ENCODE measurements at places on chromosomes 12 and 14.

DNA sequence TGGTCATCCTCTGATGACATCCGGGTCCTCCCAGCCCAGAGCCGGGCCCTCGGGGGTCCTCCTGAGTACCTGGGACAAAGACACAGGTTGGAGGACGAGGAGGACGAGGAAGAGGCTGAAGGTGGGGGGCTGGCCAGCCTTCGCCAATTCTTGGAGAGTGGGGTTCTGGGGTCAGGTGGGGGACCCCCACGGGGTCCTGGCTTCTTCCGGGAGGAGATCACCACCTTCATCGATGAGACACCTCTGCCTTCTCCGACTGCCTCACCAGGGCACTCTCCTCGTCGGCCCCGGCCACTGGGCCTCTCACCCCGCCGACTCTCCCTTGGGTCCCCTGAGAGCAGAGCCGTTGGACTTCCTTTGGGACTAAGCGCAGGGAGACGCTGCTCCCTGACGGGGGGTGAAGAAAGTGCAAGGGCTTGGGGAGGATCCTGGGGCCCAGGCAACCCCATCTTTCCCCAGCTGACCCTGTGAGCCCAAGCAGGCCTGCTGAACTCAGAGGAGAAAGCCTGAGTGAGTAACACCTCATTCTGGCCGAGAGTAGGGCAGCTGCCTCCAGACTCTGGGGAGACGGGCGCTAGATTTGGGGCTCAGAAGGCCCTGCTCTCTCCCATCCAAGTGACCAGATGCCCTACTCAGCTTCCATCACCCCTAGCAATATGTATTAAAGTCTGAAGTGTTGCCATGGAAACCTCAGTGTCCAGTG, 1.3 kb upstream of the P3H3 start:
- DNase-seq: no peak

DNA sequence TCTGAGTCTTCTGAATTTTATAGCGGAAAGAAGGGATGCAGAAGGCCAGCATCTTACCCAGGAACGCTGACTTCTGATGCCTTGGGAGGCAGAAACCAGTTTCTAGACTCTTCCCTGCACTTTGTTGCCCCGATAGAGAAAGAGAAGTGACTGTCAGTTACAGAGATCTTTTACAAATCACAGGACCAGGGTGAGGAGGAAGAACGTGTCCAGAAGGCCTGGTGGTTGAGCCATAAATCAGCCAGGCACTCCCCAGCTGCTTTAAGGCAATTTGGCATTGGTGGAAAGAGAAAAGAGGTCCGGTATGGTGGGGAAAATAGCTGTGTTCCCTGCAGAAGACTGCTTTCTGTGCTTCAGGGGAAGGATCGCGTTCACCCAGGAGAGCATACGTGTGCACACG, 88.7 kb upstream of the KCNA1 start:
- no peak for DNase-seq

DNA sequence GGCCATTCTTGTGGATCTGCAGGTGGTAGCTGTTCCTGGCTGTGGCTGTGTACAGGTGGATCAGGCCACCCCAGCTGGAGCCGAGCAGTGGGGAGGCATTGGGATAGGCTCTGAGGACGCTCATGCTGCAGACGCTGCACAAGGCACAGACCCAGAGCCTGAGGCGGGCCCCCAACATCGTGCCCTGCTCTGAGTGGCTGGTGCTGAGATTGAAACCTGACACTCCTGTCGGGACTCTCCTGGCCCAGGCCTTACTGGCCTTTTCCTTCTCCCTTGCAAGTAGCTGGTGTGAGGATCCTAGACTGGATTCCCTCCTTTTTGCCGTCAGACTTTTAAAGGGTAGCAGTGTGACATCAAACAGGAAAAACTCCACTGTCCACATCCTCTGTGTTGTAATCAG, at the start of gene FGF23:
FGF23 (minus strand) TSS at position 308 of the 400 bp plus-strand sequence; CDS start at position 178, 130 bp downstream.
- no peak for DNase-seq

- no peak for DNase-seq
Measured at GRCh38 chr12:3632754-3633153, 120.2 kb downstream of the CRACR2A start.

GRCh38 chr12:31008241-31008761, 65.4 kb upstream of the DDX11 start:
- DNase-seq: no peak

DNA sequence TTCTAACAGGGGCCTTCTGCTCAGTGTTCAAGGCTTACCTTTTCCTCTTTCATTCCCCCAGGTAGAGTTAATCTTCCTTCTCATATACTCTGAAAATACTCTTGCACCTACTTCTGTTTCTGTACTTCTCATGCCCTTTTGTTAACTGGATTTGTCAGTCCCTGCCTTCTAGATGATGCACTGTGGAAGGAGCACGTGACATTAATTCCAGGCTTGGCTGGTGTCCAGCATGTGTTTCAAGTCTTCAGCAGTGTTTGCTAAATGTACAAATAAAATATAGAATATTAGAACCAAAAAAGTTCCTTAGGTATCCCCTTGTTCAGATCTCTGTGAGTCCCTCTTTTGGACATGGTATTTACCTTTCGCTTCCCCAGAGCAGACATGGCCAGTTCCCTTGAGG, 27.9 kb upstream of the EVL start:
- no peak for DNase-seq

DNA sequence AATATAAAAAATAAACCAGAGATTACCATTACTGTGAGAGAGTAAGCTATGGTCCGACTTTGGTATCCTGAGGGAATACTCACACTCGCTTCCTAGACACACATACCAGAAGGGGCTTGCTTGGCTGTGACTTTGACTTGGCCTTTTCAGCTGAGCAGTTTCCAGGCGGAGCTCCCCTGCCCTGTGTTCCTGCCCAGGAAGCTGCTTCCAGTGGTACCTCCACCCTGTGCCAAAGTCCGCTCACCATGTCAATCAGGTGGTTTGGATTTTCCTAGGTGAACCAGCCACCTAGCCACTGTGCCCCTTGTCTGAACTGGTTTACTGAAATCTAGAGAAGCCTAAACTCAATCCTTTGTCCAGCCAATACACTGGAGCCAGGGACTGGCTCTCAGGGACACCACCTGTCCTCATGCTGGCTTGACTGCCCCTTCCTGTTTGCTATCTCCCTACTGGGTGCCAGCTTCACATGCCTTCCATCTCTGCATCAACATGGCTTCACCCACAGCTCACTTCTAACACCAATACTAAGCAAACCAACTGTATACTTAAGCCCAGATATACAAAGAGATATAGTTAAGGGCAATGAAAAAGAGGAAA, 28.6 kb downstream of the MAX start:
- DNase-seq: no peak

- no peak for DNase-seq
Measured at GRCh38 chr12:111819191-111820158, 22.6 kb upstream of the MAPKAPK5 start.

GRCh38 chr12:68789144-68789878, 18.7 kb upstream of the MDM2 start:
- no peak for DNase-seq

DNA sequence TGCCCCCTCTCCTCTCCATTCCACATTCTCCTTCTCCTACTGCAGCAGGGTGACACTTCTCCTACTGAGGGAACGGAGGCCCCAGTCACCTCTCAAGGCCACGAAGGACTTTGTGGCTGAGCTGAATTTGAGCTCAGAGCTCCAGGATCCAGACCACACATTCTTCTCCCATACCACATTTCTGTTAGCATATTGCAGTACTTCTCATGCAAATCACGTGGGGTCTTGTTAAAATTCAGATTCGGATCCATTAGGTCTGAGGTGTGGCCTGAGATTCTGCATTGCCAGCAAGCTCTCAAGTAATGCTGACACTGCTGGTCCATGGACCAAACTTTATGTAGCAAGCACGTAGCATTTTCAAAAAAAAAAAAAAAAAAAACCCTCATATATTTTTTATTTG, 9.6 kb upstream of the IFI27L2 start:
- no peak for DNase-seq

DNA sequence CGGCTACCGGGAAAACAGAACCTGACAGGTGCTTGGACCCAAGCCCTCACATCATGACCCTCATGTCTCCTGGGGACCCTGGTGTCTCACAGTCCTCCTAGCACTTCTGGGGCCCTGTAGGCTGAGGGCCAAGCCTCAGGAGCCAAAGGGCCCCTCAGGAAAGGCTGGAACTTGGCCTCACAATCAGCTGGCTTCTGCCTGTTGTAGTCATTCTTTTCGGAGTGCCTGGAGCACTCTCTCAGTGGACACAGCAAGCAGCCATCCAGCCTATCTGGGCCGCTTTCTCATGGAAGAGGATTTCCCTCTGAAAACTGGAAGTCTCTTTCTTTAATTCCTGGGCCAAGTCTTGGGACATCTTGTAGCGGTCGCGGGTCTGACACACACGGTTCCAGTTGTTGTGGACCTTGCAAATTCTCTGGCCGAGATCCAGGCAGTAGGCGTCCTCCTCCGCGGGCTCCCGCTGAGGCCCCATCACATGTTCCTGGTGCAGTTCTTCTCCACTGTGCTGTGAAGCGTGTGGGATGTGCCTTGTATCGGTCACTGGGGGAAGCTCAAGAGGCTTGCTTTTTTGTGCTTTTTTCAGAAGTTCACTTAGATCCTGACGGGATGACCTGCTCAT, 169.3 kb downstream of the EMP1 start:
- no peak for DNase-seq

DNA sequence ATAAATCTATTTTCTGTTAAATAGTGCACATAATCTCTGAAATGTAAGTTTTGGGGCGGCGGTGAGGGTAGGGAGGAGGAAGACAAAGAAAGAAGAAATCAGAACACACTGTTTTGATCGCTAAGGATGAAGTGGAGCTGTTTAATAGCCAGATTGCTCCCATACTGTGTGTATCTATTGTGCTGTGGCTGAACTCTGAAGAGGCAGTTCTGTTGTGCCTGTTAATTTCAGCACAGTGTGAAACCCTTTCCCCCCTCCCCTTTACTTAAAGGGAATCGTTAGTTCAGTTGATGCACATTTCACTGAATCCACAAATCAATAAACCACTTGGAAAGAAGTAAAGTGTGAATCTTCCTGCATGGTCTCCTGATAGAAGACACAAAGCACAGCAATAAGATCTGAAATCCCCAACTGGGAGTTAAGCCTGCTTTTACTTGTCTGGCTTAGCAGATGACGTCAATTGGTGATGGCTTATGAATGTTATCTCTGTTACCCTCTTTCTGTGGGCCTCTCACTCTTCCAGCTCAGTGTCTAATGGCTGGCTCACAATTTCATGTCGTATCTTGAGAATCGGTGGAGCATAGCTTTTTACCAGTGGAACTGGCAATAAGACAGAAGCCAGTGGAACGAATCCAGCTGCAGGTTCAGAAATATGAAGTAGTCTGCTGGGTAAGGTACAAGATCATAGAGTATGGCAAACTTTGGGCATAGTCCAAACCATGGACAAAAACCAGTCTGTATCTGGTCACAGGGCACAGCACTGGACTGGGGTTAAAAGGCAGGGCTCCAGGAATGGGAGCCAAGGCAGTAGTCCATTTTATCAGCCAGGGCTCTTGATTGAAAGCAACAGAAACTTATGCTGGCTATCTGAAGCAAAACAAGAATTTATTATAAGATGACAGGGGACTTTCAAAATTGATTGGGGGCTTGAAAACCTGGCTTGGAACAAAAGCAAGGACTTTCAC, 413.5 kb upstream of the SEL1L start:
- no peak for DNase-seq

DNA sequence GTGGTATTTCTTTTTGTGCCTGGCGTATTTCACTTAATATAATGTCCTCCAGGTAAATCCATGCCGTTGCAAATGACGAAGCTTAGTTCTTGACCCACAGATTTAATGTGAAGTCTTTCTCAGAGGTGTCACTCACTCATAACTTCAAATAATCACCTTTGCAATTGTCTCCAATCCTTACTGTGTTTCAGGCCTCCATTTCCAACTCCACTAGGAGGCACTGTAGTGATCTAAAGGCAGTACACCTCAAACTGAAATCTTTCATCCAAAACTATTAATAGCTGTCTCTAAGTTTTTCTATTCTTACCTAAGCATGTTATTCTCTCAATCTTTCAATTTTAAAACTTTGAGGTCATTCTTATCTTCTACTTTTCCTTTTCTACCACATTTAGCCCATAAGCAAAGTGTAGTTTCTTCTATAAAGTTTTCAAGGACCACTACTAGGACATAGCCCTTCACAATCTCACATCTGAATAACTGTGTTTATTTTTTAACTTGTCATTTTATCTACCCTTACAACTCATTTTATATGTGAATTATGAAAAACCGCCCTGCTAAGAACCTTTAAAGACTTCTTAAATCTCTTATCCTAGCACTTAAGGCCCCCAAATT, 25.5 kb upstream of the FBXO34 start:
- no peak for DNase-seq

GRCh38 chr12:5518584-5519365, 86.9 kb downstream of the NTF3 start:
- DNase-seq: no peak

DNA sequence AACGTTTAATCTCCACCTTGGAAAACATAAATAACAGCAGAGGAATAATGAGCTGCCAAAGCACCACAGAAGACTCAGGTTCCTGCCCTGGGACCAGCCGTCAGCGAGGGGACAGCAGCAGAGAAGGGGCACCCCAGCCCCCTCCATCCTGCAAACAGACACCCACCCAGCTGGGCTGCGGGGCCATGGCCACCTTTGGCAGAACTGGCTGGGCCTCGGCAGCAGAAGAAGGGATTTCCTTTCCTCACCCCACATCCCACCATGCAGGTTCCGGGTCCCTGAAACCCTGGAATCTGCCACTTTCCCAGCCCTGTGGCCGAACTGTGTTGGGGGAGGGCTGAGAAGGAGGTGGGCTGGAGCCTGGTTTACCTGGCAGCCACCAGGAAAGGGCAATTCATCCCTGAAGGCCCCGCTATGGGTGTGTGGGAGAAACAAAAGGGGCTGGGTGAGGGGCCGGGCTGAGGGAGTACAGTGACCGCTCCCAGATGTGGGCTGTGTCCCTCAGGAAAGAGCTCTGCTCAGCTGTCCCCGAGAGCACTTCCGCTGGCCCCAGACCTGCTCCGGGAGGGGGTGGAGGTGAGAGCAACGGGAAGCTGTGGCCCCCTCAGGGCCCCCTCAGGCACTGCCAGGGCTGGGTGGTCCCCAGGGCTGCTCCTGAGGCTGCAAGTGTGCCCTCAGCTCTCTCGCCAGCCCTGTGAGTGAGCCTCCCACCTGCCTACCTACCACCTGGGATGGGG, 3.8 kb downstream of the PGF start:
- DNase-seq: no peak

- DNase-seq: peak; percentile 57
Measured at GRCh38 chr12:6426882-6427671, 17.7 kb upstream of the CD27 start.

DNA sequence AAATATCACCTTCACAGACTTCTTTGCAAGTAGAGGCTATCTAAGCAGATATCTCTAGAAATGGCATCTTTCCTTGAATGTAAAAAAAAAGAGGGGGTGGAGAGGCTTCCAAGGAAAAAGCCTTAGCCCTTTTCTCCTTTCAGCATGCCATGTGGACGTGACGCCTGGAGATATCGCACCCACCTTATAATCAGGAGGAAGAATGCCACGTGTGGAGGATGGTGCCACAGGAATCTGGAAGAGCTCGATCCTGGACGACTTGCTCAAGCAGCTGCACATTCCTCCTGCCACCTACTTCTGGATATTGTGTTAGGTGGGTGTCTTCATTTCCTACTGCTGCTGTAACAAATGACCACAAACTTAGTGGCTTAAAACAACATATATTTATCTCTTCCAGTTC, 203.6 kb downstream of the NUAK1 start:
- no peak for DNase-seq
